ENCODE measurements at places on chromosomes 7 and 10.
A peak's percentile ranks its signal among the peaks of the same experiment; 100 is the strongest.

GRCh38 chr7:26675143-26675887 is 189.1 kb downstream of the SKAP2 start:
- DNase-seq, result no peak

- no peak for DNase-seq
These were observed 89.9 kb downstream of the PHYHIPL start for GRCh38 chr10:59266321-59266720.

- DNase-seq, result no peak
These were observed 54.8 kb downstream of the ATAD1 start for GRCh38 chr10:87763086-87763861.

DNA sequence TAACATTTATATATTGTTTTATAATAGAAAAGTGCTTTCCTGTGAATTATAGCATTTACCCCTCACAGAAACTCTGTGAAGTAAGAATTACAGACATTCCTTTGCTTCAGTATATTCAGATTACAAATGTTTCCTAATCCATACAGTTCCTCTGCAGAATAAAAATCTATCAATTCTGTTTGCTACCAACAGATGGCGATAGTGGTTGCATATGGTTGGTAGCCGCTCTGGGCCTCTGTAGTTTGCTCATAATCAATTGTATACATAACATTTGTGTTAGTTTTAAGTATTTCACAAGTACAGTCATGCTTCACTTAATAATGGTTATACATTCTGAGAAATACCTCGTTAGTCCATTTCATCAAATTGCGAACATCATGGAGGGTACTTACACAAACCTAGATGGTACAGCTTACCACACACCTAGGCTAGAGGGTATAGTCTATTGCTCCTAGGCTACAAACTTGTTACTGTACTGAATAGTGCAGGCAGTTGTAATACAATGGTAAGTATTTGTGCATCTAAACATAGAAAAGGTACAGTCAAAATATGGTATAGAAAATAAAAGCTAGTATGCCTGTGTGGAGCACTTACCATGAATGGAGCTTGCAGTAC is 94.4 kb upstream of the STEAP4 start:
- DNase-seq, result no peak

GRCh38 chr7:112302566-112302965 is 96.1 kb downstream of the ZNF277 start:
- no peak for DNase-seq

- no peak for DNase-seq
These were observed 20.4 kb downstream of the GNG11 start for GRCh38 chr7:93941945-93942344.

GRCh38 chr10:129500617-129501339 is 33.7 kb downstream of the MGMT start:
- DNase-seq, result no peak

DNA sequence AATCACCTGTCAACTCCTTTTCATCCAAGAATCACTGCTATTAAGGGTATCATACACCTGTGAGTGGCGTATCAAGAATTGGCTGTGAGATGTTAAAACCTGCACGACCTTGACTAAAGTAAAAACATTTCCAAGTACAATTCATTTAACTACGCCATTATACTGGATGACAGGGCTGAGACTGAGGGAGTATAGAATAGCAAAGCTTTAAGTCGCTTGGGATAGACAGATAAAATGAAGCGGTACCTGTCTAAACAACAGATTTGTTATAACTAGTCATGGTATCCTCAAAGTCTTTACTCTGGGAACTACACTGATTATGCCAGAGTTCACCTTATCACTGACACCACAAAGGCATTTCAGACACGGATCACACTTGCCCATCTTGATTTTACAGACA is 366.1 kb upstream of the LRRN3 start:
- DNase-seq, result no peak

GRCh38 chr10:32981760-32982159 is 23.7 kb upstream of the ITGB1 start:
- DNase-seq, result no peak

DNA sequence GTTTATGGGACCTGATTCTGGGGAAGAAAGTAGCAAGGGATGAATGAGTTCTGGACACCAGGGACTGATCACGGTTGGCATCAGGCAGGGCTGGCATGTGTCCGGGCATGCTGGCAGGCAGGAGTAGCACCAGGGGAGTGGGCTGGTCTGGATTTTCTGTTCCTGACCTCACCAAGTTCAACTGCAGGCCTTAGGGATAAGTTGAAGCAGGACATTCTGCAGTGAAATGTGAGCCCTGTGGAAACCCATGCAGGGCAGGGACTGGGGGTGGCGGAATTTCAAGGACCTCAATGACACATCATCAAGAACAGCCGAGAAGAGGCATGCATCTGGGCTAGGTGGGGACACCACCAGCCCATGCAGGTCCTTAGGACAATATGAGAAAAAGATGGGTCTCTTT is 80.2 kb upstream of the ADAM12 start:
- DNase-seq, result no peak

GRCh38 chr7:104901240-104901619 is 112.8 kb upstream of the KMT2E start:
- DNase-seq, result no peak

- no peak for DNase-seq
These were observed 186.8 kb upstream of the LRGUK start for GRCh38 chr7:133940368-133940767.

GRCh38 chr7:19834566-19834965 is 61.1 kb upstream of the TMEM196 start:
- no peak for DNase-seq

- no peak for DNase-seq
These were observed 67.1 kb upstream of the PIK3CG start for GRCh38 chr7:106797937-106798336.

- DNase-seq, result no peak
These were observed 597.5 kb upstream of the PCDH15 start for GRCh38 chr10:55398497-55398882.

- no peak for DNase-seq
These were observed 3.7 kb downstream of the IRF5 start for GRCh38 chr7:128941323-128941890.

DNA sequence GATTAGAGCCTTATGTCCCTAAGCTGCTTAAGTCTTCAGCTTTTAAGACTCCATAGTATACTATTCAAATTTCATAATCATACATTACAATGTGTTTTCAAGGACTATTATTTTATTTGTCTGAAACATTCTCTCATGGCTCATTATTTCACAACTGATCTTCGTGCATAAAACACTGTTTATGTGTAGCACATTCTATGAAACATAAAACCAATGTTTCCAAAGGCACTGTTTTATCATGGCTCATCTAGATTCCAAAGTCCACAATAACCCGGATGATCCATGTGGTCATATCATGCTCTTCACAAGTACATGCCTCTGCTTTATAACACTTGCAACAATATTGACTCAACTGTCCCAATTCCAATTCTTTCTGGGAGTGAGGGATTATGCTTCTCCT is 806.1 kb downstream of the TNS3 start:
- no peak for DNase-seq

GRCh38 chr10:88319960-88320517 is 263.1 kb downstream of the RNLS start:
- no peak for DNase-seq

DNA sequence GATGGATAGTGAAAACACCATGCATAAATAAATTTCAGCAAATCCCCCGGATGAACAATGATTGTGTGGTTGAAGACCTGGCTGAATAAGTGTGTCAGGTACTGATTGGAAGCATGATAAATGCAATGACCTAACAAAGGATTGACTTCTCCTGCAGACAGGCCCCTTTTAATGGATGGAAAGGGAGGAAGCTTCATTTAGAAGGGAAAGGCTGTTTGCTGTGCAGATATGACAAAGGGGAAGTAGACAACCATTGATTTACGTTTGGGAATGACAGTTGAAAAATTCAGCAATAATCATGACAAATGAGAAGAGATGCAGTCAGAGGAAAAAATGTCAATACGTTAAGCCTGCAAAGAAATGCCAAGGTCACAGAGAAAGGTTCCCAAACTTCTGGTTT is 503.8 kb downstream of the LRMDA start:
- DNase-seq, result no peak

GRCh38 chr7:148828965-148829364 is 55.1 kb downstream of the EZH2 start:
- DNase-seq, result no peak

DNA sequence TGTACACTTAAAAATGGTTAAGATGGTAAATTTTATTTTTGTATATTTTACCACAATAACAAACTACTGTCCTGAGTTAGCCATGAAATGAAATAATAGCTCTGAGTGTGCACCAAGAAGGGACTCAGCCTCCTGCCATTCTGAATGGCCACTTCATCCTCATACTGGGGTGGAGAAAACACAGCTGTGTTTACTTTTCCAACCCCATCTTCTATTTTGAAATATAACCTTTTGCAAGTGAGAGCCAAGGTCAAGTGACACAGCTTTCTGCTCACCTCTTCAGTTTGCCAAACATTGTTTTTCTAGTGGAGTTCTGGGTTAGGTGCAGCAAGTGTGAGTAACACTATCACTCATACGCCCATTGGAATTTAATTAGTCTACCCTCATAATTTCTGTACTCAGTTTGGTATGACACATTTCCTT is 107.4 kb upstream of the GLCCI1 start:
- DNase-seq, result no peak

GRCh38 chr7:20438248-20438647 is 107.5 kb downstream of the ITGB8 start:
- DNase-seq, result no peak

DNA sequence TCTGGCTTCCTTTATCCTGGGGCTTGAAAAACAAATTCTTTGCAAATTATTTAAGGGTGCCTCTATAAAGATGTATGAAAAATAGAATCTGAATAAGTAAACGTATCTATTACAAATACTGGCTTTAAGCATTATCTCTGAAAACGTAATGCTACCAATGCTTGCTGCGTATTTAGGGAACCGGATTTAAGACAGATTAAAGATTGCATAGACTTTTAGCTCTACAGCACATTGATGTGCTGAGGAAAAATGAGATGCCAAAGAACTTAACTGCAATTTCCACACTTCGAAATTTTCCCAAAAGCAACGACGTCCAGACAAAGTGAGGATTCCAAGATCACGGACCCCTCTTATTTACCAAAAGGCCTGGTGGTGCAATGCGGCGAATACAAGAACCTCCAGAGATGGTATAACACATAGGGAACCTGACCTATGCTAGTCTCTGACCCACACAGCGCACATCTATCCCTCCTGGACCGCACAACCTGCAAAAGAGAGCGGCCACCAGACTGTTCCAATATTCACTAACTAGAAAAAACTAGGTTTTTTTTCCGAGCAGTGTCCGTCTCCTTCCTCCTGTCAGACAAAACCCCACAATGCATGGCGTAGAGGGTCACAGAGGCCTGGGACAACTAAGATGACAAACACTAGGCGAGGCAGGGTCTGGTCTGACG is 34.3 kb upstream of the PHF14 start:
- peak; percentile 4 for DNase-seq

- peak; percentile 38 for DNase-seq
These were observed 132.1 kb downstream of the NRBF2 start for GRCh38 chr10:63265222-63265617.

DNA sequence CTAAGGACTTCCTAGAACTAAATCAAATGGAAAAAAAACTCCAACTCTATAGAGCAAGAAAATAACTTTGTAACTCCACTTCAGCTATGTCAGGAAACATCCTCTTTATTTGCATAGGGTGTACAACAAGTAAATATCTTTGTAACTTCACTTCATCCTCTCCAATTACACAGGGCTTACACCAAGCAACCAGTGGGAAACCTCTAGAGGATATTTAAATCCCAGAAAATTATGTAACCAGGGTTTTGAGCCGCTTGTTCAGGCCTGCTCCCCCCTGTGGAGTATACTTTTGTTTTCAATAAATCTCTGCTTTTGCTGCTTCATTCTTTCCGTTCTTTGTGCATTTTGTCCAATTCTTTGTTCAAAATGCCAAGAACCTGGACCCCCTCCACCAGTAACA is 22.2 kb downstream of the LIPJ start:
- no peak for DNase-seq

DNA sequence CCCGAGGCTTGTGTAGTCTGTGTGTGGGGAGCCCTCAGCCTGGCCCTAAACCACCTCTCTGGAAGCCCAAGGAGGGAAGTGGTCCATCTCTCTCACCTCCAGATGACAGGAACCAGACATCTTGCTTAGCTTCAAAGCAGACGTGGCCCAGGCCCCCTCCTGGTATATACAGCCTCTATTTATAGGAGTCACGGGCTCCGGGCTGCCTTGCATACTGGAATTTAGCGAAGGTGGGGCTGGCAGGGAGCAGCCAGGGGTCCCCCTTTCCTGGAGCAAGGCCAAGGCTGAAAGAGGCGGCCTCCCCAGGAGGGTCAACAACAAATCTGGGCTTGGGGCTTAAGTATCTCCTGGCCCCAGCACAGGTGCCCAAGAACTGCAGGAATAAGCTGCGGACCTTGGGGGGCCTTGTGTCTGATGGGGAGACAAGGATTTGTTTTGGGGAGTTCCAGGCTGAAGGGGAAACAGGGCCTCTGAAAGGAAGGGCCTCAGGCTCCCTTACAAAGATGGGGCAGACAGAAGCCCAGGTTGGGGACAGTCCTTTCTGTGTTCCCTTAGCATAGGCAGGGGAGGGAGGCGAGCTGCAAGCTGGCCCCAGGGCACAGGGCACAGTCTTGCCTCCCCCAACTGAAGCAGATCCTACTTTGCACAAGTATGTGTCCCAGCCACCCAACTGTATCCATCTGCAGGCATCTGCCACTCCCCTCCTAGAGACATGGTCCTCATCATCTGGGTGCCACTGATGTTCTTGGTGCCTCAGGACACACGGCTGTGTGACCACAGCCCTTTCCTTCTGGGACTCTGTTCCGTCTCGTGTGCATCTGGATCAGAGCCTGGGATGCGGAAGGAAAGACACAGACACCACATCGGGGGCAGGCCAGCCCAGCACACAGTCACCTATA is 11.9 kb downstream of the ZCCHC24 start:
- no peak for DNase-seq

GRCh38 chr7:139043823-139044812 is 8.3 kb upstream of the ZC3HAV1L start:
- DNase-seq, result peak; percentile 78

DNA sequence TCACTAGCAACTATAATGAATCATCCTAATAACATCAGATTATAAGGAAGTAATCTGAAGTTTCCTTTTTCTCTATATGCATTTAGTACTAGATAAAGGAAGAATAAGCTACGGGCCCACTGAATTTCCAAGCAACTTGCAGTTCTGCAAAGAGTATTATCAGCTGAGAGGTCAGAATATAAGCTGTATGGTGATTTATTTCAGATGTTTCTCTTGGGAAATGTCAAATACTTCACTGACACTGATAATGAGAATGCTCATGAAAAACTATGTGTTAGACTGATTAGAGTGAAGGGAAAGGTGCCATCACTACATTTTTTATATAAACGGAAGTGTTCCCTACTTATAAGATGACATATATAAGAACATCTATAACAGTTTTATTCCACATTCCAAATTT is 251.2 kb upstream of the HGF start:
- no peak for DNase-seq
